SJSA1 (cell line): ENCODE measurements at places on chromosomes 12 and 14. TPM values are rescaled to one million over a fixed set of nuclear protein-coding genes. Genes with fewer than 3 reads are reported as not detected.

- no peaks in the 10 kb centered on the region for H3K27me3 ChIP-seq
- no peak overlapping the region for H3K27ac ChIP-seq
- no peaks in the 10 kb centered on the region for H3K36me3 ChIP-seq
- no peak for DNase-seq
- peaks cover 25% of the 10 kb centered on the region for H3K4me1 ChIP-seq
Observed at GRCh38 chr12:67482751-67483661, 165.5 kb upstream of the DYRK2 start.

- H3K4me3 ChIP-seq, result no peak overlapping the region
- no peak for DNase-seq
- H3K36me3 ChIP-seq, result peaks cover 15% of the 10 kb centered on the region
- H3K27ac ChIP-seq, result no peak overlapping the region
- H3K4me1 ChIP-seq, result peaks cover 36% of the 10 kb centered on the region
Observed at GRCh38 chr14:75647640-75648039, 13.0 kb downstream of the ERG28 start.

- H3K36me3 ChIP-seq, result no peaks in the 10 kb centered on the region
- no peaks in the 10 kb centered on the region for H3K4me1 ChIP-seq
- no peak overlapping the region for H3K4me3 ChIP-seq
- peaks cover 15% of the 10 kb centered on the region for H3K27me3 ChIP-seq
Observed at GRCh38 chr12:5916785-5917290, 28.2 kb downstream of the ANO2 start.

- no peaks in the 10 kb centered on the region for H3K27me3 ChIP-seq
- peak overlapping the region; percentile 96 for H3K27ac ChIP-seq
- peaks cover 60% of the 10 kb centered on the region for H3K4me1 ChIP-seq
- H3K4me3 ChIP-seq, result no peak overlapping the region
Observed at GRCh38 chr14:51444353-51445000, 204.4 kb downstream of the TMX1 start.

DNA sequence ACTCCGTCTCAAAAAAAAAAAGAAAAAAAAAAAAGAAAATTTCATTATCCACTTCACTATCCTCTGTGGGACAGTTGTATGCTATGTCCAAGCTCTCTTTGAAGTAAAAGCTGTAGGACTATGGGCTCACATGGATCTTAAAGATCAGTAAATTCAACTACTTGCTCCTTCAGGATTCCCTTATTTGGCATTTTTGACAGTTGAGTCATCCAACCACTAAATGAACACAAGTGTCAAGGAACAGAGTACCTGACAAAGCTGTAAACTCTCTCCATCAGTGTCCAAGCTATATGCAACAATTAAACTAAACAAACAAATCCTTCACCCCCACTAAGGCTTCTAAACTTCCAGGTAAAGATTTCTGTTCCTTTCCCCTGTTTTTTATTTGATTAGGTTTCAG lies 177.0 kb downstream of the CEP128 start:
- H3K27me3 ChIP-seq, result no peaks in the 10 kb centered on the region
- H3K4me1 ChIP-seq, result peaks cover 6% of the 10 kb centered on the region
- no peak overlapping the region for H3K4me3 ChIP-seq
- no peaks in the 10 kb centered on the region for H3K36me3 ChIP-seq
- H3K27ac ChIP-seq, result no peak overlapping the region
- no peak for DNase-seq

DNA sequence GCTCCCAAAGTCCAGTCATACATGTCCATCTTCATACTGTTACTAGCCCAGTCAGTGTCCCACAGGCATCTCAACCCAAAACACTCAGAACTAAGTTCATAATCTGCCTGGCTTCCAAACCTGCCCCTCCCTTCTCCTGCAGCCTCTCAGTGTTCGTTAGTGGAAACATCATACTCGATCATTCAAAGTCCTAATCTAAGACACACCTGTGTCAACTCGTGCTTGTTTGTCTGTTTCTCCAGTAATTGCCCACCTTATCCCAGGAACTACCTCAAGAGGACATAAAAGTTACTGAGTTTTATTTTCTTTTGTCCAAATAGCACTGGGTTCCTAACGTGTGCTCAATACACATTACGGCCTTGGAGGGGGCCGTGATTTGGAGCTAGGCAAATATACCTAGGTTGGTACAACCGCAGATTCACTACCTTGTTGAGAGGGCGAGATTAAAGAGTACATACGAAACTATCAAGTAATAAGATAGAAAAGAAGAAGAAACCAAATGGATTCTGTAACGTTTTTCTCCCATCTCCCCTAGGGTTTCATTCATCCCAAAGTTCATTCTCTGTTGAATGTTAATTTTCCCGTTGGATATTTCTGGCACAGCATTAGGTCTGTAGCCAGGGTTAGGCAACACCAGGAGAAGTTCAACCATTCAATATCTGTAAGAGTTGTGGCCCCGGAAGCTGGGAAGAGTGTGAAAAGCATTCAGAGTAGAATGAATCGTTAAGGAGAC lies 3.2 kb downstream of the RNASE8 start:
- peaks cover 12% of the 10 kb centered on the region for H3K4me1 ChIP-seq
- no peak for DNase-seq
- no peak overlapping the region for H3K4me3 ChIP-seq
- H3K27ac ChIP-seq, result no peak overlapping the region
- no peaks in the 10 kb centered on the region for H3K36me3 ChIP-seq
- H3K27me3 ChIP-seq, result no peaks in the 10 kb centered on the region

DNA sequence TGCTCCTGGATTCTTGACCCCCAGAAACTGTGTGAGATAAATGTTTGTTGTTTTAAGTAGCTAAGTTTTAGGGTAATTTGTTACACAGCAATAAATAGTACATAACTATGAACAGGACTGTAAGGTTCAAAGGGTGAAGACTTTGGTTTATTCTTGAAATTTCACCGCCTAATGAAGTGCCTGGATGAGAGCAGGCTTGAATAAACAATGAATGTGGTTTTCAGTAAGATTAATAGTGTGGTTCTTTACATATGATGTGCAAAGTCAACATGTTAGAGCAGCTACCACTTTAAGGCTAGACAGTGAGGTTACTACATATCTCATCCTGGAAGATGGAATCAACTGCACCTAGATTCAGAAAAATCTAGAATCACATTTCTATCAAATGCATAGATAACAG lies 145.2 kb upstream of the BTG1 start:
- no peaks in the 10 kb centered on the region for H3K27me3 ChIP-seq
- no peaks in the 10 kb centered on the region for H3K36me3 ChIP-seq
- H3K27ac ChIP-seq, result peak overlapping the region; percentile 70; the same call in 1 of the 2 replicates
- H3K4me1 ChIP-seq, result peaks cover 37% of the 10 kb centered on the region

GRCh38 chr12:53381731-53382630 lies 2.0 kb downstream of the SP1 start:
- peaks cover 51% of the 10 kb centered on the region for H3K36me3 ChIP-seq
- no peaks in the 10 kb centered on the region for H3K27me3 ChIP-seq
- H3K4me1 ChIP-seq, result peaks cover 29% of the 10 kb centered on the region
- H3K27ac ChIP-seq, result peak overlapping the region; percentile 50
- H3K4me3 ChIP-seq, result no peak overlapping the region

DNA sequence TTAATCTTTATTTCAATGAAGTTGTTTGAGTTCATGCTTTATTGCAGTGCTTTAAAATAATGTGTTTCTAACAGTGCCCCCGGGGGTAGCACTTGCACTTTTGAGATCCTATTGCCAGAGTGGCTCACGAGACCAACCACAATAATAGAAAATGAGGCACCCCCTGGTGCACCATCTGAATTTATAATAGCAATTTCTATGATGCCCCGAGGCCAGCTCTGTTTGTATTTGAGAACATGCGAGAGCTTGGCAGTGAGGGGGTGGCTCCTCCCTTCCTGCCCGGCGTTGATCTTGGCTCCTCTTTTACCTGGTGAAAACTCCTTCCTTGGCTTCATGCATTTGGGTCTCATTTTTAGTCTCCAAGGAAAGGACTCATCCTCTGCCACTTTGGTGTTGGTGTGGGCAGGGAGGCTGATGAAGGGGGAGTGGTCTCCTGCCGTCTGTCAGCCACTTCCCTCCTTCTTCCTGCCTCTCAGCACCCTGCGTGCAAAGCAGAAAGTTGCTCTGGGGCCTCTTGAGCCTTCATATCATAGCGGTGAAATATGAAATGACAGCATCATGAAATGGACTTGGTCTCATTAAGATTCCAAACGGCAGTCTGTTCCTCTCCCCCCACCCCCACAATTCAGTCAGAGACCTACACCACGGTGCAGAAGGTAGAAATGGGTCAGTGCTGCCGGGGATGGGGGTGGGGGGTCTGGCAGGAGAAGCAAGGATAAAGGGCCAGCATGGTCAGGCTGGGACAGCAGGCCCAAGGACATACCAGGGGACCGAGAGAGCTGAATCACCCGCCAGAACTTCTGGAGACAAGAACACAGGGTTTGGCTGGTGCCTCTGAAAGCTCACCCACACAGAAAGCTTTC lies 17.7 kb upstream of the NRXN3 start:
- no peaks in the 10 kb centered on the region for H3K27me3 ChIP-seq
- H3K36me3 ChIP-seq, result no peaks in the 10 kb centered on the region
- no peak overlapping the region for H3K27ac ChIP-seq
- DNase-seq, result no peak

The ARMH4 gene
- 0.29 TPM in 1 of 2 replicates, not detected in the other for total RNA-seq

The CLEC4C gene
- not detected in 2 replicates for total RNA-seq

- no peak overlapping the region for H3K4me3 ChIP-seq
- H3K27me3 ChIP-seq, result no peaks in the 10 kb centered on the region
- no peak for DNase-seq
- no peaks in the 10 kb centered on the region for H3K4me1 ChIP-seq
Observed at GRCh38 chr12:123258593-123258992, 13.1 kb downstream of the CDK2AP1 start.

DNA sequence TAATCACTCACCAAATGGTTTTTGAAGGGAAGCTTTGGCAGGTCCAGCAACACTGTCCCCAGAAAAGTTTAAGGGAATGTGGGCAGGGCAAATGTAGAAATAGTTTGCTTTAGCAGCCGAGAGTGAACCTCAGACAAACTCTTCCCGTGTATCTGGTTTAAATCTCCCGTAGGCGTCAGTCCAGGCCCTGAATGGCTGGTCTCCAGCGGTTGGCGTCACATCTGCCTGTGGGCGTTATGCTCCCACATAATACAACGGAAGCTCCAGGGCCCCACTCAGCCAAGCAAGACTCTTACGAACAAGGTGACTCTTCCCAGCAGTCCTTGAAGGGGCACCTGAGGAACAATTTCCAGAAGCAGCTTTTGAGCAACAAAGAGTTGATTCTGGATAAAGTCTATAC lies 942 bp downstream of the ZC2HC1C start:
- no peaks in the 10 kb centered on the region for H3K27me3 ChIP-seq
- H3K4me1 ChIP-seq, result peaks cover 10% of the 10 kb centered on the region; the same call in 1 of the 2 replicates

DNA sequence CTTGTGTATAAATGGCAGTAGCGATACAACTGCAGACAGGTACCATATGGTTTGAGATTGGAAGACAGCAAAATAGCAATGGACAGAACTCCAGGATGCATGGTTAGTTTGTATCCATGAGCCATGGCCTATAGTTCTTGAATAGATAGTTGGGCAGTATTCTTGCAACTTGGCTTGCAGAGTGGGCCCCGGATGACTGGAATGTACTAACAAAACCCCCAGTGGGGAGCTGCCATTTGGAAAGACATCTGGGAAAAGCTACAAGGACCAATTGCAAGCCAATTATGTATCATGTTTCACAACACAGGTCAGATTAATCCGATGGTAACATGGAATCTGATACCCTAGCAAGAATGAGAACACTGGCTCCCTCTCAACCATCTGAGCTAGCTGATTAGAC lies 279.6 kb downstream of the RERGL start:
- H3K4me3 ChIP-seq, result no peak overlapping the region
- no peaks in the 10 kb centered on the region for H3K4me1 ChIP-seq
- H3K27ac ChIP-seq, result no peak overlapping the region
- no peak for DNase-seq
- H3K36me3 ChIP-seq, result no peaks in the 10 kb centered on the region

- no peak overlapping the region for H3K27ac ChIP-seq
- no peak for DNase-seq
- peaks cover 15% of the 10 kb centered on the region for H3K36me3 ChIP-seq
- H3K4me1 ChIP-seq, result no peaks in the 10 kb centered on the region
- H3K4me3 ChIP-seq, result no peak overlapping the region
Observed at GRCh38 chr14:101843665-101844064, 82.2 kb downstream of the PPP2R5C start.
